NCI-H1694 treated with DMSO at 0.1 percent for 48 hours (cell line): ENCODE measurements at places on chromosomes 6 and 20.
A peak's percentile ranks its signal among the peaks of the same experiment; 100 is the strongest.

DNA sequence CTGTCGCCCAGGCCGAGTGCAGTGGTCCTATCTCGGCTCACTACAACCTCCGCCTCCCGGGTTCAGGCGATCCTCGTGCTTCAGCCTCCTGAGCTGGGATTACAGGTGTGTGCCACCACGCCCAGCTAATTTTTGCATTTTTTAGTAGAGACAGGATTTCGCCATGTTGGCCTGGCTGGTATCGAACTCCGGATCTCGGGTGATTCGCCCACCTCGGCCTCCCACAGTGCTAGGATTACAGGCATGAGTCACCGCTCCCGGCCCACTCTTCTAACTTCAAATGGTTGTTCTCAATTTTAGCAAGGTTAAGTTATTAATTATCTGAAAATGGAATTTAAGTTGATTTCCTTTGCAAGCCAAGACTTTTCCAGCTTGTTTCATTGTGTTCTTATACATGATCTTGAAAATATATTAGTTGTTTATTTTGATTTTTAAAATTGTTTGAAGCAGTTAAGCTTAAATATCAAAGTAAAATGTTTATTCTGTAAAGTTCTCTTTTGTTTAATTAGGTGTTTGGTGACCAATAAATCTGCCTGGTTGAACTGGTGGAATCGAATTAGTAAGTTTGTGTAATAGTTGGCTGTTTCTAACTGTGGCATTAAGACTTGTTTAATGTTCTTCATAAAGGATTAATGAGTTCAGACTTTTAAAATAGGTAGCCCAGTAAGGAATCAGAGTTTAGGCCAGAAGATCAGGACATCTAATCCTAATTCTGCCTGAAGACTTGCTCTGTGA lies 2.3 kb downstream of the PM20D2 start:
- DNase-seq: no peak

DNA sequence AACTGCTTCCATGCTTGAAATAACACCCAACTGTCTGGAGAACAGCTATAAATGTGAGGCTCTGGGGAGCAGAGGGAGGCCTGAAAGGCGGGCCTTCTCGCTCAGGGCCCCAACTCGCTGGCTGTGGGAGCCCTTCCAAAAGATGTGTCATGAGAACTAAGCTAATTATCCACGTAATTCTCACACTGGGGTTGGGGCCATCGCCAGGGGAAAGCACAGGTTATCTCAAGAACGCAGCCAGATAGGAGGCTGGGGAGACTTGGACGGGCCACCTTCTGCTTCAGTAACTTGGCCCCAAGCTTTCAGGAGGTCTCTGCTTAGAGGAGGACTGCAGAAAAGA lies 1.6 kb downstream of the PXDC1 start:
- DNase-seq: no peak

DNA sequence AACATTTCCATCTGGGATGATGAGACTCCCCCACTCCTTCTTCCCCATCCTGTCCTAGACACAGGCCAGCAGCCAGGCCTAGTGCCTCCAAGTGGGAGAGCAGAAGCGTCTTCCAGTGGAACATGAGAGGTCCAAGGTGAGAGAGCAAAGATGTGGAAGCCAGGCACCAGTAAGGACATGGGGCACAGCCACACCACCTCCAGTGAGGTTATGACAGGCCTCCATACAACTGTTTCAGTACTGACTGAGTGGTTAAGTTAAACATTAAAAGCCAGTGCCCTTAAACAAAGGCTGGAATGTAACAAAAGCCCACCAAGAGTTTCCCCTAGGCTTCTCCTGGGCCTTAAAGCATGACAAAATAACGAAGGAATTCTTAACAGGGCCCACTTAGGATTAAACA lies 5.3 kb downstream of the ZBTB24 start:
- no peak for DNase-seq

- DNase-seq: peak; percentile 11
Observed at GRCh38 chr6:134111062-134111677, 58.7 kb upstream of the SLC2A12 start.

DNA sequence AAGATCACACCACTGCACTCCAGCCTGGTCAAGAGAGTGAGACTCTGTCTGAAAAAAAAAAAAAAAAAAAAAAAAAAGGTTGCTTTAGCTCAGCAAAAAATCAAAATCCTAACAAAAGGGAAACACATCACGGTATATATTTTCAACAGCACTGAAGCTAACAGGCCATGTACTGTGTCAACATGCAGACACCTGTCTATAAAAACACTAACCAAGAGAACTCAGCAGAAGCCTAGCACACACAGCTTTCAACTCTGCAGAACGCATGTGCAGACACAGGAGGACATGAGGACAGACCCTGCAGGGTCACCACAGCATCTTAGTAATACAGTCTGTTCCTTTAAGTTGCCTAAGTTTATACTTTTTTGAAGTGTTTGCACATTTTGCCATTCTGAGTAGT lies 13.5 kb downstream of the NINL start:
- no peak for DNase-seq

GRCh38 chr6:1724124-1724523 lies 114.4 kb downstream of the FOXC1 start:
- DNase-seq: no peak

DNA sequence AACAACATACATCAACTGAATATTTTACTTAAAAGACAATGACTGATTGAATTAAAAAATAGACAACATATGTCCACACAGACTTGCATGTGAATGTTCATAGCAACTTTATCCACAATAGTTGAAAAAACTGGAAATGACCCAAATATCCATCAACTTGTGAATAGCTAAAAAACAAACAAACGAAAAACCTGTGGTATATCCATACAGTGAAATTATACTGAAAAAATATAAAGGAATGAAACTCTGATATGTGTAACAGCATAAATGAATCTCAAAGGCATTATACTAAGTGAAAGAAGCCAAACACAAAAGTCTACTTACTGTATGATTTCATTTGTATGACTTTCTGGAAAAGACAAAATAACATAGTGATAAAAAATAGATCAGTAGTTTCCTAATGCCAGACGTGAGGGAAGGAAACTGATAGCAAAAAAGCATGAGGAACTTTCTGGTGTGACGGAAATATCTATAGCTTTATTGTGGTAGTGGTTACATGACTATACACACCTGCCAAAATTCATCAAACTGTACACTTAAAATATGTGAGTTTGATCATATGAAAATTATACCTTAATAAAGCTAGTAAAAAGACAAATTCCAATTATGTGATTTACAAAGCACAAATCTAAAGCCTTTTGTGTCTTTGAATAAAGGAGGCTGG lies 123.2 kb downstream of the BACH2 start:
- DNase-seq: no peak

- DNase-seq: no peak
Observed at GRCh38 chr6:1316489-1316971, 4.6 kb downstream of the FOXQ1 start.

GRCh38 chr6:111890988-111891387 lies 17.7 kb upstream of the FYN start:
- DNase-seq: no peak

DNA sequence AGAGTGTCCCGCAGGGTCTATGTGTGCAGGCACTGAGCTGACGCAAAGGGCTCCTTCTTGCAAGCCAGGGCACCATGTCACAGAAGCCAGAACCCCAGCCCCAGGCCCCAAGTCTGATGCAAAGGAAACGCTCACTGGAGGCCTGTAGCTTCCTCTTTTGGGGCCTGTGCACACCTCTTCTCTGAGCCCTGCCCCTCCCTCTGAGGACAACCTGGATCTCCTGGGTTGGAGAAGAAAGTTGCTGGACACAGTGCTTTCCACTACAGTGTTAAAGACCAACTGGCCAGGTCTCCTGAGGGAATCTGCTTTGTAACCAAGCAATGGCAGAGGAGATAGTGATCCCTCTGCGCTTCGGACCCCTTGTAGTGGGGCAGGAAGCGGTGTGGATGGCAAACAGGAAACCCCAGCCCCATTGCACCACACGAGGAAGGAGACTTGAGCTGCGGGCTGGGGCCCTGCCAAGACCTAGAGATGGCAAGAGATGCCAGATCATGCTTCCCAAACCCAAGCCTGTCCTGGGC lies 90.0 kb downstream of the PRND start:
- DNase-seq: no peak

DNA sequence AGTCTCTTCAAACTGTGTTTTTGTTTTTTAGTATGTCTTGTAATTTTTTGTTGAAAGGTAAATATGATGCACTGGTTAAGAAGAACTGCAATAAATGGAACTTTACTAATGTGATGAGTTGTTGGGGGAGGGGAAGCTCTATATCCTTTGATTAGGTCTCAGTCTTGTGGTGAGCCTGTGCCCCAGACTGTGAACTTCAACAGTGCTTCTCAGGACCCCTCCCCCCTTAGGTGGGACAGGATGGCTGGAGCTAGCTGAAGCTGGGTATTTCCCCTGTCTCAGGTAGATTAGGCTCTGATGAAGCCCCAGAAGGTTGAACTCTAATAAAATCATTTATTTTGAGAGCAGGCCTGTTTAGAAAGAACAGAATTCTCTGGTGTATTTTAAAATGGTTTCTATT lies 31.4 kb upstream of the TASP1 start:
- DNase-seq: no peak

- peak; percentile 95 for DNase-seq
Observed at GRCh38 chr6:21777846-21778245, 184.3 kb downstream of the SOX4 start.

DNA sequence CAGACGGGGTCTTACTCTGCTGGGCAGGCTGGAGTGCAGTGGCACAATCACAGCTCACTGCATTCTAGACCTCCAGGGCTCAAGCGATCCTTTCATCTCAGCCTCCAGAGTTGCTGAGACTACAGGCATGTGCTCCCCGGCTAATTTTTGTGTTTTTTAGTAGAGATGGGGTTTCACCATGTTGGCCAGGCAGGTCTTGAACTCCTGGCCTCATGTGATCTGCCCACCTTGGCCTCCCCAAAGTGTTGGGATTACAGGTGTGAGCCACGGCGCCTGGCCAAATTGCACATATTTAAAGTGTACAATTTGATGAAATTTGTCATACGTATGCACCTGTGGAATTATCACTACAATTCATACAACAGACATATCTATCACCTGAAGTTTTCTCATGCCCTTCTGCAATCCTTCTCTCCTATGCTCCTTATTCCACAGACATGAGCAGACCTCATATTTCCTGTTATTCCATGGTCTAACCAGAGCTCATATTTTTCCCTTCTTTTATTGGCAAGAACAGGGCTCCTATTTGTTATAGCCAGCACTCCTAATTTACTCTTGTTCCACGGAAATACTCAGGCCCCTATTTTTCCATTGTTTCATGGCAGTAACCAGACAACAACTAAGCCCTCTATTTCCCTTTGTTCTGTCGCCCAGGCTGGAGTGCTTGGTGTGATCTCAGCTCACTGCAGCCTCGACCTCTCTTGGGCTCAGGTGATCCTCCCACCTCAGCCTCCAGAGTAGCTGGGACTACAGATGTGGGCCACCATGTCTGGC lies 2.2 kb upstream of the CSTL1 start:
- no peak for DNase-seq

GRCh38 chr6:149305372-149305771 lies 12.1 kb upstream of the TAB2 start:
- no peak for DNase-seq

GRCh38 chr6:113860181-113860955 lies 3.2 kb downstream of the MARCKS start:
- no peak for DNase-seq

- DNase-seq: no peak
Observed at GRCh38 chr20:59578436-59579403, 25.6 kb upstream of the PHACTR3 start.

GRCh38 chr6:116514111-116514510 lies 2.7 kb downstream of the CALHM5 start:
- DNase-seq: no peak

DNA sequence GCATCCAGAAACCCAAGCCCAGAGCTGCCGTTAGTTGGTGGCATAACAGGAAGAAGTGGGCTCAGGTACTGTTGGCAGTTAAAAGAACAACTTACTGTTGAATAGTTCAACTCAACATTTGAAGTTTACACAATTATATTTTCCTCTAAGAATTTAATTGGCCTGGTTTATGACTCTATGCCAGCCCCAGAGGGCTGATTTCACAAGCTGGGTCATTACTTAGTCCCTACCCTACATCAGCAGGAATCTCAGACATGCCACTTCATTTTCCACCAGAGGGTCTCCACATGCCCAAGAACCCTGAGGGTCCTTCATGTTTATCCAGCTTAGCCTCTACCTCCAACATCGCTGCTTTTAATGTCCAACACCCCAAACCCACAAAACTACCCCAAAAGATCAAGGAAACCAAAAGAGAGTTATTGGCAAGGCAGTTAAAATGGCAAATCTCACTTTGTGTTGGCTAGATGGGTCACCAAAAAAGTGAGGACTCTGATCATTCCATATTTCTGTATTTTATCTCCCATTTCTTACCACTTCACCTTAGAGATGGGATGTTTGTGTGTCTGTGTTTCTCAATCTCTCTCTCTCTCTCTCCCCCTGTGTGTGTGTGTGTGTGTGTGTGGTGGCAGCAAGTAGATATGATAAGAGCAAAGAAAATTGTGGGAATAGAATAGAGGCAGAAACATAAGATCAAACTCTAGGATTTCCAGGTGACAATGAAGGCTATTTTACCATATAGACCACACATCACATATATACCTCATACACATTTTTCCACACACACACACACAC lies 112.5 kb upstream of the TBX18 start:
- DNase-seq: no peak

- DNase-seq: peak; percentile 21
Observed at GRCh38 chr6:96760153-96760687, 77.1 kb downstream of the GPR63 start.
